ENCODE measurements at places on chromosomes 11 and 22. TPM values are rescaled to one million over a fixed set of nuclear protein-coding genes. Genes with fewer than 3 reads are reported as not detected.

PRR33 gene
- total RNA-seq, result not detected

GRCh38 chr22:28759861-28760560 is 12.5 kb upstream of the CCDC117 start:
- no peak for DNase-seq

XKR3 gene
- total RNA-seq, result not detected

GRCh38 chr11:123194337-123195187 is 486 bp downstream of the CLMP start:
- no peak for DNase-seq

GRCh38 chr11:120331301-120331996 is 4.8 kb upstream of the ARHGEF12 start:
- DNase-seq, result no peak

SLC43A1 gene
- total RNA-seq, result 7.8 TPM

DNA sequence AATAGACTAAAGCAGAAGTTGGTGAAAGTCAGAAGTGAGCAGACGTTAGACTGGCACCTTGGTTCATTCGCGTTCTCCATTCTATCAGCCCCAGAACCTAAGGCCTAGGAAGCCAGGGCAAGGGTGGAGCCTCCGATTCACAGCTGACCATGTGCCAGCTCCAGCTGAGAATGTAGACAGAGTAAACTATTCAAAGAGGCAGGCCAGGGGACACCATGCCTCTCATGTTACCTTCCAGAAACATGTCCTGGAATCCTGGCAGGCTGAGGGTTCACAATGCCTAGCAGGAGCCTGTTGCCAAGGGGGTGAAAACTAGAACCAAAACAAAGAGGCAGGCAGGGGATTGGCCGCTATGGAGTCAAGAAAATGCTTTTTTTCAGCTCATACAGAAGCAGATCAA is 224.4 kb upstream of the POU2AF2 start:
- no peak for DNase-seq

RGL4 gene
- 20.2 TPM for total RNA-seq

GRCh38 chr11:65578667-65579066 is 2.8 kb downstream of the EHBP1L1 start:
- DNase-seq, result no peak

PLAAT3 gene
- 3.3 TPM for total RNA-seq

DNA sequence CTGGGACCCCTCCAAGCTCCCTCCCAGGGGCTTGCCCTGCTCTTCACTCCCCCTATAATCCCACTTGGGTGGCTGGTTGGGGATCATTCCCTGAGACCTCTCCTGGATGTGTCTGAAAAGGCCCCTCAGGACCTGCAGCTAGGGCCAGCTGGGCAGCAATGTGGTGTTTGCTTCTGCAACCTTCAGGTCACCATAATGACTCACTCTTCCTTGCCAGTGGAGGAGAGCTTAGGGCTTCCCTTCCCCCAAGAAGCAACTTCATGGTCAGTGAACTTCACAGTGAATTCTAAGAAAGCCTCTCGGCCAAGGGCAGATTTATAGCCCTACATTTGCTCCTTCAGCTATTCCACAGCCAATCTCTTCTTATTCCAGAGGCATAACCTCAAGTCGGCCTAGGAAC is 45.1 kb upstream of the TSPAN18 start:
- DNase-seq, result no peak

GRCh38 chr11:112564228-112564955 is 303.7 kb upstream of the PLET1 start:
- no peak for DNase-seq

CATSPERZ gene
- total RNA-seq, result not detected

NRXN2 gene
- 0.32 TPM for total RNA-seq

- no peak for DNase-seq
These were observed 599.2 kb upstream of the LUZP2 start for GRCh38 chr11:23897453-23898286.

RAG2 gene
- total RNA-seq, result not detected

GRCh38 chr11:46369458-46370152 is 11.9 kb upstream of the MDK start:
- no peak for DNase-seq

DNA sequence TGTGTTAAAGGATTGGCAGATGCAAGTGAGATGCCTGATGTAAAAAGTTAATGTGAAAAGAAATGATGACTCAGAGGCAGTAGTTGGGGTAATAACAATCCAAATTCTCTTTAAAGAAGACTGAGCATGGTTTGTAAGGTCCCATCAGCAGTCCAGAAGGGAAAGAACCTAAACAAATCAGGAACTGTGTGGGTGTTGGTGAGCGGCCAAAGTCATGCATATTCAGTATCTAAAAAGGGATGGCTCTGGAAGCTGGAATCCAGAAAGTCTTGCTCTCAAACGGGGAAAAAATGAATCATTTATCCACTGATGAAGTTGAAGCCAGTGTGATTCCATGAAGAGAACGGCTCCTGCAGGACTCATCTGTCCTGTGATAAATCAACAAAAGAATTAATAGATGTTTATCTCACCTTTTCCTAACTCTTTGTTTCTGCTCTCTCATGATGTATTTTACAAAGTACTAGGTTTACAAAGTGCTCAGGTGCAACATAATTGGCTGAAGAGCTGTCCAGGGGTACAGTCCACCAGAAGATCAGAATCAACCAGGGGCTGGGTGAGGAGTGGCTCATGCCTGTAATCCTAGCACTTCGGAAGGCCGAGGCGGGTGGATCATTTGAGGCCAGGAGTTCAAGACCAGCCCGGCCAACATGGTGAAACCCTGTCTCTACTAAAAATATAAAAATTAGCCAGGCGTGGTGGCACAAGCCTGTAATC is 20.5 kb upstream of the SORL1-AS1 start:
- no peak for DNase-seq

HEPACAM gene
- not detected for total RNA-seq

GRCh38 chr11:87179621-87180020 is 141.9 kb downstream of the TMEM135 start:
- no peak for DNase-seq

- DNase-seq, result no peak
These were observed 102.2 kb downstream of the SEZ6L start for GRCh38 chr22:26271427-26271826.

DNA sequence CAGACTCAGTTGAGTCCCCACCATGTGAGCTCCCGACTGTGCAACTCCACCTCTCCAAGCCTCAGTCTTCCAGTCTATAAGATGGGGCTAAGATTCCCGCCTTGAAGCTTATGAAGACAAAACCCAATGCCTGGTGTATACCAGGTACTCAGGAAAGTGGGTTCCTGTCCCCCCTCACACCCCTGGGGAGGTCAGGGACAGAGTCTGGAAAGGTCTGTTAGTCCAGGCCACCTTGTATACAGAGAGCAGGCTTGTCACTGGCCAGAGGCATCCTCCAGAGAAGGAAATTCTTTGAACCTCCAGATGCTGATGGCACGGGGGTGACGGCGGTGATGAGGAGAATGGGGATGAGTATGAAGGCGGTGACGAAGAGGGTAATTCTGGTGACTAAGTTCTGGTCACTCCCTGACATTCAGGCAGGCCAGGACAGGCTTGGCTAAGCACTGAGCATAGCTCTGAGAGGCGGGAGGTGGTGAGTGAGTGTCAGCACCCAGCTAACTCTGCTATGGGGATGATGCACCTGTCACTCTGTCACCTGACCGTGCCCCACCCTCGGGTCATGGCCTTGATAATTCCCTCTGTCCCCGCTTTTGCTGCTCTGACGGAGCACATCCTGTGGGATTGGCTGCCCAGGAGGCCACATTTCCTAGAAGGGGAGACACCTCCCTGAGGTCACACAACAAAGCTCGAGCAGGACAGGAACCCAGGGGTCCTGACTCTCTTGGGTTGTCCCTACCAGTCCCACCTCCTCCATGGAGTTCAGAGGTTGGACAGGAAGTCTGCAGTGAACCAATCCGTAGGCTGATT is 30.9 kb upstream of the CSNK1E start:
- no peak for DNase-seq
